ENCODE measurements at places on chromosomes 13 and 19. TPM values are rescaled to one million over a fixed set of nuclear protein-coding genes. Genes with fewer than 3 reads are reported as not detected.

FOSB gene
- total RNA-seq = 7.2 TPM

LHB gene
- total RNA-seq = not detected

ZNF541 gene
- total RNA-seq = 1.2 TPM

CRLF1 gene
- 5.8 TPM for total RNA-seq

FCER2 gene
- 0.86 TPM for total RNA-seq

ERICH4 gene
- not detected for total RNA-seq

NKPD1 gene
- total RNA-seq = 0.52 TPM

SLC6A16 gene
- 0.86 TPM for total RNA-seq

GSX1 gene
- not detected for total RNA-seq

RGL3 gene
- 72.0 TPM for total RNA-seq

- DNase-seq = no peak
These were observed 63.1 kb downstream of the STK24 start for GRCh38 chr13:98513837-98514236.

- no peak for DNase-seq
These were observed 17.4 kb upstream of the POMP start for GRCh38 chr13:28641600-28641926.

DNA sequence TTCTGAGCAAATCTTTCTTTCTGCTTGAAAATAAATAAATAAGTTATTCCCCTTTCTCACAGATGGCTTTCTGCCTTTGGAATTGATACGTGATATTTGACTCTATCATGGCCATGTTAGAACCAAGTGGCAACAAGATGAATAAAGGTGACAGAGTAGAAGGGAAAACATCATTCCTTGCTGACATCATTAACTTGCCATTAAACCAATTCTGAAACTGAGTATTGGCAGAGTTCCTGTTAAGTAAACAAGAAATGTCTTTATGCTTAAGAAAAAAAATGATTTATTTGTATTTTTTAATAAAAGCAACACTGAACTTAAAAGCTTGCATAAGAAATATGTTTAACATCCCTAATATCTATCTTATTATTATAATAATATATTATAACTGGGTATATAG lies 828.1 kb downstream of the PCDH9 start:
- no peak for DNase-seq

- DNase-seq = peak; percentile 29
These were observed 441.5 kb upstream of the KLF12 start for GRCh38 chr13:74575729-74576125.

DNA sequence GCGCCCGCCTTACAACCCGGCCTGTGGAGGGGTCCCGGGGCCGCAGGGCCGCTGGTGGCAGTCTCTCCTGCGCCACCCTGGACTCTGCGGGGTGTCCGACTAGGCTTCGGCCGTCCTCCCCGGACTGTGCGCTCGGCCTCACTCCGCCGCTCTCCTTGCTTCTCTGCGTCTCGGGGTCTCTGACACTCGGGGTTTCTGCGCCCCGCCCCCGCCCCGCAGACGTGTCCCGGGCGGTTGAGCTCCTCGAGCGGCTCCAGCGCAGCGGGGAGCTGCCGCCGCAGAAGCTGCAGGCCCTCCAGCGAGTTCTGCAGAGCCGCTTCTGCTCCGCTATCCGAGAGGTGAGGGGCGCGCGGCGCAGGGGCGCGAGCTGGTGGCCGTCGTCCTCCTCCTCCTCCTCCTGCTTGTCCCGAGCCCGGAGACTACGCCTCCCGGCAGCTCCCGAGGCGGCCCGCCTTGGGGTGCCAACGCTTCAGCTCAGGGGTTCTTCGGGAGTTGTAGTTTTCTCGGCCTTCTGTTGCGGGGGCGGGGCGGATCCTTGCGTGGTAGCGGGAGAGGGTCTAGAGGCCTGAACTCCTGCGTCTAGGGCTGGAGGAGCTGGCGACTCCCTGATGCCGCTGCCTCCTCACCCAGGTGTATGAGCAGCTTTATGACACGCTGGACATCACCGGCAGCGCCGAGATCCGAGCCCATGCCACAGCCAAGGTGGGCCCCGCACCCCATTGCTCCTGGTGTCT lies 627 bp downstream of the LIN7B start:
- peak; percentile 40 for DNase-seq

DNA sequence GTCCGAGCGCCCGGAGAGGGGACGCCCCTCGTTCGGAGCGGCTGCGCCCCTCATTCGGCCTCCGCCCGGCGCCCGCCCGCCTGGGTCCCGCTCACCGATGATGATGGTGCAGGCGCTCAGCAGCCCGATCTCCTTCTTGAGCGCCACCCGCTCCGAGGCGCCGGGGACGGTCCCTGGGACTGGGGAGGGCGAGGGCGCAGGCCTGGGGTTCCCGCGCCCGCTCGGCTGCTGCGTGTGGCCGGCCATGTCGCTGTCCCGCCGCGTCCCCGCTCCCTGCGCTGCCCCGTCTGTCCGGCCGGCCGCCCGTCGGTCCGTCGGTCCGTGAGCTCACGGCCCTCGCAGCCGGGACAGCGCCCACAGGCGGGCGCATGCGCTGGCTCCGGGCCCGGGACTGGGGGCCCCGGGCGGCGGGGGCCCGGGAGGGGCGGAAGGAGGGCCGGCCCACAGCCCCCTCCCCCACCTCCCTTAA lies at the start of gene SLC7A10:
SLC7A10 (minus strand) TSS at position 393 of the 469 bp plus-strand sequence; CDS start at position 246, 147 bp downstream.
- DNase-seq = no peak

DNA sequence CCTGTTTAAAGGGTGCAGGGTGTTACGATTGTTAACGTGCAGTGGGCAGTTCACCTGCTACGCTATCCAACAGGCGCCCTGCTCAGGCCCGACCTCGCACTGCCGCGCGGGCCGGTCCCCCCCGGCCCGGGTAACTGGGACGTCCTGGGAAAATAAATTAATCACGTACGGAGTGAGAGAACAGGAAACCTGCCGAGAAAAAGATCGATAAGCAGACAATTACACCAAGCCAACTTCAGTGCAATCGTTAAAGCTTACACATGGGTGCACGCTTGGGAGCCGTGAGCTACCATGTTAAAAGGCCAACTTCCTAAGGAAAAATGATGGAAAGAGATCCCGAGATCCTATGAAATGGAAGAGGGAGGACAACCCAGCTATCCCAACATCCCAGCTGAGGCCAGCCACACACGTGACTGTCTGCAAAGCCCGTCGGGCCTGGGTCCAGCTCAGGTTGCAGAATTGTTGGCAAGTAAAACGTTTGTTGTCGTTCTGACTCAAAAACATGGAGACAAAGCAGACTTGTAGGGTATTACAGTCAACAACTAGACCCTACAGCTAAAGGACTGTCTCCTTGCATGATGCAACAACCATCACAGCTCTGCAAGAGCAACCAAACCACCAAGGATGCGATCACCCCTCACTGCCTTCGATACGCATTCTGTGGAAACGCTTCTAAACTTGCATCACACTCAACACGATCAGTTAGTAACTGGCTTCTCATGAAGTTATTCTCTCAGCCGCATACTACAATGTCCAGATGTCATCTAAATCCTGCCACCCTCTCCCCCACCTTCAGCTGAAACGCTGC lies 741 bp upstream of the TUBGCP3 start:
- peak; percentile 43 for DNase-seq

DNA sequence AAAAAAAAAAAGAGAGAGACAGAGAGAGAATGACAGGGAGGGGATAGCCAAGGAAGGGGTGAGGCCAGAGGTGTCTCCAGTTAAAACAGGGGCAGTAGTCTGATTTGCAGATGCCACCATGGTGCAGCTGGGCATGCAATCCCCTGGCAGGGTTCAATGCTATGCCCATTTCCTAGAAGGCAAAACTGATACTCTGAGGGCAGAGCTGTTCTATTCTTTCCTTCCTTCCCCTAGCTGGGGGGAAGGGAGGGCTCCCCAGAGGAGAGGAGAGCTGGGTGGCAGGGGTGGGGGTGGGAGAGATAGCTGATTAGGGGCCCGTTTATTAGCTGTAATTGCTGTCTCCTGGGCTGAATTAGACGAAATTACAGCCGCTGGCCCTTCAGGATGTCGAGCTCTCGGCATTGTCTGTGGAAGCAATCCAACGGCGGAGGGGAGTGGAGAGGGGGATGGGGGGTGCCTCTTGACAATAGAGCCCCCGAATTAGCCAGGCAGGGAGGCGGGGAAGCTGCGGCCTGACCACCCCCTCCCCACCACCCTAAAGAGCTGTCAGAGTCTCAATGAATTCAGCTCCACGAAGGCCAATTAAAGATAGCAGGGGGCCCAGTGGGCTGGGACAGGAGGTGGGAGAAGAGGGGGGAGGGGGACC lies 14.4 kb upstream of the DPP9 start:
- DNase-seq = no peak

DNA sequence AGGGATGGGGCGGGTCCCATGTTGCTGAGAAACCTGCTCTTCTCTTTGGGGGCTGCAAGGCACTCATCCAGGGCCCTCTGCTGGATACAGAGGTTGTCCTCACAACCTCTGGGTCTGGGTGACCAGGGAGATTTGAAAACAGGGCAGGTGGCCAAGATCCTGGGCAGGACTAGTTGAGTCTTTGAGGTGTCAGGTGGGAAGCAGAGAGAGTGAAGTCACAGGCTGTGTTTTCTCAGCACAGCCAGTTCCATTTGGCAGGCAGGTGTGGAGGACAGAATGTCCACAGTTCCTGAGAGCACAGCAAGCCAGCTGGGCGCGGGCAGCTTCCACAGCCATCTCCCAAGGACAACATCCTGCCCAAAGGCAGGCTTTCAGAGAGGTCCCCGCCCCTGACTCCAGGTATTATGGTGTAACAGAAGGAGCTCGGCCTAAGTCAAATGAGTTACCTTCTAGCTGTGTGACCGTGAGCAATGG lies 118.8 kb downstream of the NUFIP1 start:
- DNase-seq = peak; percentile 30

DNA sequence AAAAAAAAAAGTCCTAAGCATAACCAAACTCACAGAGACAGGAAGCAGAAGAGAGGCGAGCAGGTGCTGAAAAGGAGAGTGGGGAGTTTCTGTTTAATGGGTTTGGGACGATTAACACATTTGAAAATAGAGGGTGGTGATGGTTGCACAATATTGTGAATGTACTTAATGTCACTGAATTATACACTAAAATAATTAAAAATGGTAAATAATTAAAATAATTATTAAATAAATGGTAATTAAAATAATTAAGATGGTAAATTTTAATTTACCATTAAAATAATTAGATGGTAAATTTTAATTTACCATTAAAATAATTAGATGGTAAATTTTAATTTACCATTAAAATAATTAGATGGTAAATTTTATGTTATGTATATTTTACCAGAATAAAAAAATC lies 74.8 kb upstream of the XPO4 start:
- no peak for DNase-seq

GRCh38 chr13:112619730-112620631 lies 32.0 kb upstream of the TUBGCP3 start:
- no peak for DNase-seq

GRCh38 chr19:40529093-40529954 lies 47.3 kb upstream of the SHKBP1 start:
- peak; percentile 86 for DNase-seq

DNA sequence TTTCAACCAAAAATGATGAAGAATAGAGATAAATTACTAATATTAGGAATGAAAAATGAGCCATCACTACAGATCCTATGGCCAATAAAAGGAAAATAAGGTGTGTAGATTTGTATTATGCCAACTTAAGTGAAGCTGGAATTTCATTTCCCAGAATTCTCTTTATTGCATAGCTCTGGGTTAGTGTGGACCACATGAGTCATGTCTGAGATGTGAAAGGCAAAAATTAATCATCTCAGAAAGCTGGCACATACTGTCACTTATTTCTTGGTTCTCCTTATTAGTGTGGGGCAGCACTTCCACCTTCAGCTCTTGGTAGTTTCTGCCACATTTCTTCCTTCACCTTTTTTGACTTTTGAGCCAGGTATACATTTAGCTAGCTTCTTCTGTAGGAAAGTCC lies 82.6 kb downstream of the KATNAL1 start:
- no peak for DNase-seq

GRCh38 chr19:54660964-54661363 lies 1.8 kb upstream of the LILRB4 start:
- no peak for DNase-seq

GRCh38 chr13:95756072-95756471 lies 79.1 kb downstream of the DNAJC3 start:
- DNase-seq = no peak

DNA sequence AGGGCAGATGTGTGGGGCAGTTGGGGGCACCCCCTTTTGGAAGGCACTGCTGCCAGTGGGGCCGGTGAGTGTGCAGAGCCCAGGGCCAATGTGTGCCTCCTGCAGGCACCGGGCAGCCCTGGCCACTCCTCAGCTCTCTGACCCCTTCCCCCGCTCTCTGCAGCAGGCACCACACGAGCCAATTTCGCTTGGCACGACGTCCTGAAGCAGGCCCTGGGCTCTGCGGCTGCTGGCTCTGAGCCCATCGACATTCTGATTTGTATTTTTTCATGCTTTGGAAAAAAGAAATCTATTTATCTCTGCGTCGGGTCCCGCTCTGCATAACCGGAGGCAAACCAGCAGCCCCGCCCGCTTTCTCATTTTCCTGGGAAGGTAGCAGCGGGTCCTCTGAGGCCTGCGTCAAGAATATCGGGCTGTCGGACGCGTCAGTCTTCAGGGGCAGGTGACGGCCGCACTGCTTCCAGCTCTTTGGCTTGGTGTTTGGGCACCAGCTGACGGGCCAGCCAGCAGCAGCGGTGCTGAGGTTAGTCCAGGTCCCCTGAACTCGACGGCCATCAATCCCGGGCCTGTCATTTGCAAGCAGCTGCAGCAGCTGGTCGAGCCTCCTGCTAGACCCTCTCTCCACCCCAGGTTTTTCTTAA lies 134.3 kb downstream of the KDM4B start:
- DNase-seq = peak; percentile 20

DNA sequence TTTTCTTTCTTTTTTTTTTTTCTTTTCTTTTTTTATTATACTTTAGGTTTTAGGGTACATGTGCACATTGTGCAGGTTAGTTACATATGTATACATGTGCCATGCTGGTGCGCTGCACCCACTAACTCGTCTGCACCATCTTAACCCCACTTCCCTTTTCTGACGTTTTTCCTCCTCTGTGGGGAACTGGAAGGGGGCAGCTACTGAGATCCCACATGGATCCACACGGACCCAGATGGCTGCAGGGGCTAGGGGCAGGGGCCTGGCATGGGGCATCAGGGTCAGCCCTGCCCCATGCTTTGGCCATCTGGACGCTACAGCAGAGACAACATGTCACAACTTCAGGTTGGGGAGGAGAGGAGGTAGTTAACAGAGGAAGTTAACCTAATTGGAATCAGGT lies 54.3 kb downstream of the RUBCNL start:
- no peak for DNase-seq

GRCh38 chr13:36089130-36089647 lies 42.0 kb downstream of the DCLK1 start:
- DNase-seq = no peak

- no peak for DNase-seq
These were observed 11.3 kb downstream of the NANOS3 start for GRCh38 chr19:13888281-13888680.

- DNase-seq = no peak
These were observed 1.8 kb downstream of the NXNL1 start for GRCh38 chr19:17458970-17459369.

DNA sequence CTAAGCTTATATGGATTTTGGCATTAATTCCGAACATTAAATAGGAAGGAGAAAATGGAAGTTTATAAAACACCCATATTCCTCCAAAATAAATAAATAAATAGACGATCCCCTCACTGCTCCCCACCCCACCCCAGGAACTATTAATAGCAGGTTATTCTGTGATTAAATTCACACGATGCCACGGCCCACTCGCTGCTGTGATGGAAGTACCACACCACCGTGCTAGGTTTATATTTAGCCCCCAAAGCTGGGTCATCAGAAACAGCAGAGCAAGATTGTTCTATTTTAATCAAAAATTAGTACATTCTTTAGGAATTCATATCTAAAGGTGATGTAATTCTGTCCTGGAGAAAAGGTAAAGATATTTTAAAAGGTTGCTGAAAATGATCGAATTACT lies 65.4 kb downstream of the CCDC70 start:
- DNase-seq = no peak
